Hematopoietic multipotent progenitor cell (in vitro differentiated cells): ENCODE measurements at places on chromosomes 11 and 22. TPM values are rescaled to one million over a fixed set of nuclear protein-coding genes. Genes with fewer than 3 reads are reported as not detected.

GRCh38 chr11:44340656-44341055 lies 30.7 kb upstream of the ALX4 start:
- no peak for DNase-seq

GRCh38 chr11:110857892-110858546 lies 145.8 kb upstream of the ARHGAP20 start:
- no peak for DNase-seq

DNA sequence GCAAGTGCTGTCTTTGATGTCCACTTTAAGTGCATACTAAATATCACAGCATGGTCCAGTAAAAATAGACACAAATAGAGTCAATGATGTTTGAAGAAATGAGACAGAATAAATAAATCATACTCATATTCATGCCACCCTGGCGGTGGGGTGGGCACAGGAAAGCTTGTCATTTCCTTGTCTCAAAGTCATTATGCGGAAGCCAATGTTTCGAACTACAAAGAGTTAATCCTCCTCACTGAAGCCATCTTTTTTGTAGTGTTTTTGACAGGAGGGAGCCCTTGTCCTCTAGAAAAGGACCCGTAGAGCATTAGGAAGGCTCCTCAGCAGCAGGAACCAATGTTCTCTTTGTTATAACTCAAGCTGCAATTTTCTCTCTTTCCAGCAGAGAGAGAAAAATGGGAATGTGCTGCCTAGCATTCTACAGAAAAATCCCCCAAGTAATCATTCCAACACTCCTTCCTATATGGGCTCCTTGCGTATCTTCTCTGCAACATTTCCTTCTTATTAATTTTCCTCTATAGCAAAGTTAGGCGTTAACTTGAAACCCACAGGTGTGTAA lies 30.6 kb downstream of the SC5D start:
- DNase-seq: peak; percentile 52

NRGN gene
- 5.1 TPM for total RNA-seq

KRTAP5-9 gene
- 0.27 TPM for total RNA-seq
